ENCODE measurements at places on chromosomes 5 and 9. TPM values are rescaled to one million over a fixed set of nuclear protein-coding genes. Genes with fewer than 3 reads are reported as not detected.

Gene CATSPER3
- total RNA-seq = not detected

Gene CAMK4
- total RNA-seq = 67.3 TPM

Gene PIK3R1
- total RNA-seq = 11.7 TPM

Gene ZNF883
- total RNA-seq = 3.1 TPM

Gene OR1Q1
- total RNA-seq = not detected

Gene KCNV2
- not detected for total RNA-seq

Gene NUTM2G
- not detected for total RNA-seq

Gene PRSS3
- total RNA-seq = not detected

Gene PLPPR1
- not detected for total RNA-seq

Gene SCGB3A1
- not detected for total RNA-seq

Gene LIX1
- not detected for total RNA-seq

Gene SLC45A2
- total RNA-seq = 0.49 TPM

Gene DMAC1
- 31.4 TPM for total RNA-seq

Gene ZNF483
- total RNA-seq = 3.3 TPM

Gene LTC4S
- total RNA-seq = not detected

Gene SPINK13
- not detected for total RNA-seq

Gene PCDHB13
- total RNA-seq = 2.9 TPM

Gene PCDHB16
- total RNA-seq = 7.7 TPM

Gene NSUN2
- total RNA-seq = 116 TPM

Gene GNE
- 46.4 TPM for total RNA-seq

Gene KCNN2
- total RNA-seq = not detected

Gene ZNF879
- 0.68 TPM for total RNA-seq

Gene INPP5E
- total RNA-seq = 11.9 TPM

Gene IARS1
- total RNA-seq = 367 TPM

Gene LCN1
- not detected for total RNA-seq

Gene FAM151B
- 2.6 TPM for total RNA-seq

Gene SUB1
- 300 TPM for total RNA-seq

Gene GABRG2
- total RNA-seq = 0.32 TPM

Gene MYOZ3
- not detected for total RNA-seq

Gene PCDHGA6
- total RNA-seq = 1.5 TPM

Gene FOXD1
- 16.1 TPM for total RNA-seq

Gene GPR151
- not detected for total RNA-seq

Gene PCDHB15
- total RNA-seq = 2.7 TPM

Gene F12
- 5.5 TPM for total RNA-seq

Gene BHMT
- not detected for total RNA-seq

Gene TMEM215
- not detected for total RNA-seq

Gene IL13
- total RNA-seq = 0.42 TPM

Gene JMY
- 15.7 TPM for total RNA-seq

Measured in A375 (cell line).